Smooth muscle cell of the coronary artery (primary cell): ENCODE measurements at places on chromosomes 6 and 20. TPM values are rescaled to one million over a fixed set of nuclear protein-coding genes. Genes with fewer than 3 reads are reported as not detected.

LZTS3 gene
- 1.6 and 2.6 TPM in 2 replicates for total RNA-seq

TRIM40 gene
- total RNA-seq = under 0.01 TPM in 1 of 2 replicates, not detected in the other

ME1 gene
- 3.5 and 11.0 TPM in 2 replicates for total RNA-seq

MMUT gene
- total RNA-seq = 13.2 and 13.3 TPM in 2 replicates

SOX4 gene
- 6.2 and 61.5 TPM in 2 replicates for total RNA-seq

OR2B6 gene
- total RNA-seq = not detected in 2 replicates

FAM83C gene
- not detected in 2 replicates for total RNA-seq

SNX14 gene
- total RNA-seq = 98.4 and 171 TPM in 2 replicates

MUC22 gene
- not detected in 2 replicates for total RNA-seq

ANGPT4 gene
- not detected in 2 replicates for total RNA-seq
